ENCODE measurements at places on chromosomes 5 and 9.

- DNase-seq = no peak
These were observed 8.0 kb upstream of the SREK1 start for GRCh38 chr5:66136053-66136452.

- no peak for DNase-seq
These were observed 253.3 kb downstream of the MRPS30 start for GRCh38 chr5:45062044-45062443.

GRCh38 chr5:58649716-58650115 lies 66.8 kb downstream of the RAB3C start:
- no peak for DNase-seq

DNA sequence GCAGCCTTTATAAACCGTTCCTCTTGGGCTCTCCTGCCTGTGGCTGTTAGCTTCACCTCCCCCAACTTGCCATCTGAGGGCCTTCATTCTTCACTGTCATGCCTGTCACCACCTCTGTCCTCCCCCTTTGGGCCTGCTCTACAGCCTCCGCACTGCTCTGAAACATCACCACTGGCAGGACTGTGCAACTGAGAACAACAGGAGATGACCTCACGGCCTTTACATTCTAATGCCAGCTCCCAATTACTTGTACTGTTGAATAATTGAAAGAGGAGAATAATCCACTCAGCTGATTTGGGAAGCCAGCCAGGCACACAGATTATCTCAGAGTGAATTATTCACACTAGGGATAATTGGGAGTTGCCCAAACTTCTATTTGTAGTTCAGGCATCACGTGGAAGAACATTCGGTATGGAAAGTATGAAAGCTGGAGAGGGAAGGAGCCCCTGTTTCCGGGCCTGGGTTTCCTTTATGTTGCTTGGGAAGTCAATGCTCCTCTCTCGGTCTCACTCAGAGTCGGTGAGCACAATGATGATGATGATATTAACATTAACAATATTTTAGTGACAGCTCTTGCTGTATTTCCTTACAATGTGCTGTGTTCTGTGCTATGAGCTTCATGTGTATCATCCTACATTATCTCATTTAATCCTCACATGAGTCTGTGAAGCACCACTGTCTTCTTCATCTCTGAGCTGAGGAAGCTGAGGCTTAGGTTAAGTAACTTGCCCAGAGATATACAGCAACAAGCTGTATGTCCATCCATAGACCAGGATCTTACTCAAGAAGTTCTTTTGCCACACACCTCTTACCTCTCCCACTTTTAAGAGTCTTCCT lies 99.3 kb upstream of the LRRTM2 start:
- no peak for DNase-seq

GRCh38 chr5:40834391-40834848 lies 602 bp downstream of the RPL37 start:
- DNase-seq = no peak

DNA sequence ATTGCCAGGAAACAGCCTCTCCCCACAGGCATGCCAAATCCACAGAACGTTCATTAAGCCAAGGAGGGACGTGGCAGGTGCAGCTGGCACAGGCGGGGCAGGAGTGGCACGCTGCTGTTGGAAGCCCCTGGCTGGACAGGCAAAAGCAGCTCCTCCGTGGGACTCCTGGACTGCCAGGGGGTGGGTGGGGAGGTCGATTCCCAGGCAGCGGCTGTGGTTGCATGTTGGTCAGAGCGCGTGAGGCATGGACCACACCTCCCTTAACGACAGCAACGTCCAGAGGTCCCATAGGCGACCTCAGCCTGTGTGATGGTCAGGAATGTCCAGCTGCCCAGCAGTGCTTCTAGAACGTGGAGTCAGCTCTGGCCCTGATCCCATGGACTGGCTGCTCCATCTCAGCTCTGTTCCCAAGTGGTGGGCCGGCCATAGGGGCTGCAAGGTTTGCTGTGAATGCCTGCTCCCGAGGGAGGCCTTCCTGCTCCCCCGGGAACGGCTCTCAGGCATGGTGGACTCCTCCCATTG lies 6.9 kb downstream of the SLC6A19 start:
- no peak for DNase-seq

DNA sequence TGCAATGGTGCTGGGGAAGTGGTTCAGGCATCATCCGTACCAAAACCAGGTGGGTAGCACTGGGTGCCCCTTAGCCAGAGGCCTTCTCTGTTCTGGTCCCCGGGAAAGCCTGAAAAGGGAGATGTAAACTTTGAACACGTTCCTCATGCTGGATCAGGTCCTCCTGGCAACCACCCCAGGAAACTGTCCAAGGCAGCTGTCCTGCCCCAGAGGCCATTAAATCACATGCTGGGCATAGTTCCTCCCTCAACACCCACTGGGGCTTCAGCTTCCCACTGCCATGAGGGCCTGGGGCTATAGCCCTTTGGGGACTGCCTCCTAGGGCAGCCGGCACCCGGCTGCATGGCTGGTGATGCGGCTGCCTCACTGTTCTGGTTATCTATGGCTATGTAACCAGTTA lies 228.9 kb upstream of the MVB12B start:
- DNase-seq = no peak

- no peak for DNase-seq
These were observed 192.0 kb downstream of the IRX1 start for GRCh38 chr5:3787604-3788003.

GRCh38 chr5:150500328-150500841 lies 7.5 kb upstream of the NDST1 start:
- no peak for DNase-seq

GRCh38 chr5:112738191-112738560 lies 491 bp downstream of the APC start:
- no peak for DNase-seq

DNA sequence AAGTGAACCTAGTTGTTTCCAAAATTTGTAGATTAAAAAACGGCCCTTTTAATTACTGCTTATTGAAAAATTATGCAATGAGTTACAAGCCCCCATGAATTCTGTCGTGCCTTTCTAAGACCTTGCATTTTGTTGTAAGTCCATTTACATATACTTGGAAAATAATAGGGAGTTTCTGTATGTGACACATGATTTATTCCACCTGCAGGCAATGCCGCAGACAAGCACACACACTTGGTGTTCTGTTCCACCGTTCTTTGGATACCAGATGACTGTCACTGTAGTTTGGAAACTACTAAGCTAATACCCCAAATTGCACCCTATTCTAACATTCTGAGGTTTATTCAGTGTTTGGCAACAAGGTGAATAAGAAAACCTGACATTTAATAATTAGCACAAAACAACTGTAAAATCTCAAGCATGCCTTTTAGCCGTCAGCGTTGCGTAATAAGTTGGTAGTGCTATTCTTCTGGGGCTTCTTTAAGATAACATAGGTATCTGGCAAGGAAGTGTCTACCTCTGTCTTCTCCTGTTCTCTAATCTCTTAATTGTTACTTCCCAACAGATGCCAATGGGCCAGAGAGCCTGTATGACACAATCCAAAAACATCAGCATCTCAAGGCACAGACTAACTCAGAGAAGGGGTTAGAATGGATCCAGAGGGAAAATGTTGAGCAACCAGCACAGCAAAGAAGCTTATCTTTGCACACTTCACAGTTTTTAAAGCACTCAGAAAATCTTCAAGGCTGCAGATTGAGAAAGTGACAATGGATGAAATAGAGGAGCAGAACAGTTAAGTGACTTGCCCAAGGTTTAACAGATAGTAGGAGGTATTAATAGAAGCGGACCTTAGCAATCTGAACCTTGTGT lies 48.2 kb upstream of the DPYSL3 start:
- no peak for DNase-seq

DNA sequence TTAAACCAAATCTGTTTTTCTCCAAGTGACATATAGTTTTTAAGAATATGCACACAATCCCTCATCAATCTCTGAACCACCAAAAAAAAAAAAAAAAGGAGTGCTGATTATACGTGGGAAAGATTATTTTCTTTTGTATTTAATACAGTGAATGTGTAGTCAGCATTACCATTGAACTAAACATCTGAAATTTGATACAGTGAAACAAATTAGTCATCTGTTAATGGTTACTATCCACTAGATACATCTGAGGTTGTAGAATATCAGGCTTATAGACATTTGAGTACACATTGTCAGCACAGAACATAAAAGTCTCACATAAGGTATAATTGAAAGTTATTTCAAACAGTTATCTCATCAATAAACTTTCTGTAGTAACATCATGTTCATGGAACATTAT lies 87.0 kb downstream of the SLF1 start:
- DNase-seq = no peak

- DNase-seq = no peak
These were observed 107.1 kb downstream of the FBXO4 start for GRCh38 chr5:42032137-42032536.
